A549 treated with Hydrocortisone at 1 μM for 4 hours (cell line): ENCODE measurements at places on chromosomes 4 and X. TPM values are rescaled to one million over a fixed set of nuclear protein-coding genes. Genes with fewer than 3 reads are reported as not detected.

PDZD4 gene
- total RNA-seq = 2.9 to 3.7 TPM (median 3.4 TPM) in 5 replicates

VCX3A gene
- not detected in 5 replicates for total RNA-seq

TLR3 gene
- total RNA-seq = 0.25 to 0.40 TPM (median 0.33 TPM) in 5 replicates

DNAAF6 gene
- not detected in 5 replicates for total RNA-seq

XAGE2 gene
- not detected in 5 replicates for total RNA-seq

CTAG1A gene
- not detected in 5 replicates for total RNA-seq

LNX1 gene
- 0.03 TPM in 2 of 5 replicates, not detected in the others for total RNA-seq

NLRP2B gene
- not detected in 5 replicates for total RNA-seq
